ENCODE measurements at places on chromosomes 7 and 10.
A peak's percentile ranks its signal among the peaks of the same experiment; 100 is the strongest.

DNA sequence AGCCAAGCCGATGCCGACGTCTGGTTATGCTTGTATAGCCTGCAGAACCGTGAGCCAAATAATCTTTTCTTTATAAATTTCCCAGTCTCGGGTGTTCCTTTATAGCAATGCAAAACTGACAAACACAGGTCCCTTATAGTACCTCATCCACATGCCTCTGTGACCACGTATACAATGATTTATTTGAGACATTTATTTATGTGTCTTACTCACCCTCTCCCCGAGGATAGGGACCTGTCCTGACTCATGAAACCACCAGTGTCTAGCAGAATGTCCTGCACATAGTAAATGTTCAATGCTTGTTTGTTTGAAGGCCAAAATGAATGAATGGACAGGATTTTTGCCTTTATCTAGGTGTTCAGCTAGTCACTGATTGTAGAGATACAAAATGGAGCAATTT is 147.9 kb upstream of the FZD8 start:
- DNase-seq = no peak

DNA sequence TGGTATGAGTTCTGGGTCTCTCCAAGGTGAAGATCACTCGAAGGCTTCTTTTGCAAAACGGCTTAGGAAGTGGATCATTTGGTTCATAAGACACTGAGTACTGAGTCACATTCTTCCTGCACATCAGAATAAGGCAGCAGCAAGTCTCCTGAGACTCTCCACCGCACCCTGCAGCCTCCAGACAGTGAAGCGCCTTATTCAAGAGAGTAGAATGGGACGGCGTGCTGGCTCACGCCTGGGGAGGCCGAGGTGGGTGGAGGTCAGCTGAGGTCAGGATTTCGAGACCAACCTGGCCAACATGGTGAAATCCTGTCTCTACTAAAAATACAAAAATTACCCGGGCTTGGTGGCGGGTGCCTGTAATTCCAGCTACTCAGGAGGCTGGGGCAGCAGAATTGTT is 70.3 kb downstream of the C10orf143 start:
- DNase-seq = no peak

- peak; percentile 42 for DNase-seq
These were observed 1.1 kb upstream of the GPER1 start for GRCh38 chr7:1086588-1087464.

DNA sequence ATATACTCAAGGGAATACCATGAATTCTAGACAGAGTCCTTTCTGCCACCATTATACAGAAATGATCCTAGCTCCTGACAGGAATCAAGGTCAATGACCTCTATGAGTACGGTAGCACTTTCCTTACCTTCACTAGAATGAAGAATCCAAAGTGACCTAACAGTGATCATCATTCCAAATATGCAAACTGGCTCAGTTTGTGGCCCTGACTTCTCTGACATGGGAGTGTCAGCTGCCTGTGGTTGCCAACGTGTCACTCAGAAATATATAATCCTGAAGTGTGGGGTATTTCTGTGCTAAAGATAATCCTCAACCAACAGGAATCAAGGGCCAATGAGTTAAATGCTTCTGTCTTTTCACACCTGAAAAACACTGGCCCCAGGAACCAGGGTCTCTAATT is 45.7 kb downstream of the COPG2 start:
- no peak for DNase-seq

- DNase-seq = peak; percentile 16
These were observed 1.1 kb downstream of the RHOBTB1 start for GRCh38 chr10:60942788-60943315.

- DNase-seq = peak; percentile 65
These were observed 1.4 kb upstream of the TRIM8 start for GRCh38 chr10:102642736-102643335.

GRCh38 chr10:75034131-75034512 is 77.3 kb upstream of the SAMD8 start:
- DNase-seq = no peak

- DNase-seq = peak; percentile 2
These were observed 256.6 kb upstream of the GLI3 start for GRCh38 chr7:42493436-42494198.

GRCh38 chr10:95513941-95514392 is 47.2 kb downstream of the SORBS1 start:
- no peak for DNase-seq
